Neural crest cell (in vitro differentiated cells): ENCODE measurements at places on chromosomes 2 and 18. TPM values are rescaled to one million over a fixed set of nuclear protein-coding genes. Genes with fewer than 3 reads are reported as not detected.

- DNase-seq, result no peak
- H3K27ac ChIP-seq, result no peak overlapping the region
- no peaks in the 10 kb centered on the region for H3K27me3 ChIP-seq
- H3K36me3 ChIP-seq, result no peaks in the 10 kb centered on the region
- H3K4me1 ChIP-seq, result no peaks in the 10 kb centered on the region
These were observed 110.8 kb downstream of the TDRD15 start for GRCh38 chr2:21234464-21235120.

DNA sequence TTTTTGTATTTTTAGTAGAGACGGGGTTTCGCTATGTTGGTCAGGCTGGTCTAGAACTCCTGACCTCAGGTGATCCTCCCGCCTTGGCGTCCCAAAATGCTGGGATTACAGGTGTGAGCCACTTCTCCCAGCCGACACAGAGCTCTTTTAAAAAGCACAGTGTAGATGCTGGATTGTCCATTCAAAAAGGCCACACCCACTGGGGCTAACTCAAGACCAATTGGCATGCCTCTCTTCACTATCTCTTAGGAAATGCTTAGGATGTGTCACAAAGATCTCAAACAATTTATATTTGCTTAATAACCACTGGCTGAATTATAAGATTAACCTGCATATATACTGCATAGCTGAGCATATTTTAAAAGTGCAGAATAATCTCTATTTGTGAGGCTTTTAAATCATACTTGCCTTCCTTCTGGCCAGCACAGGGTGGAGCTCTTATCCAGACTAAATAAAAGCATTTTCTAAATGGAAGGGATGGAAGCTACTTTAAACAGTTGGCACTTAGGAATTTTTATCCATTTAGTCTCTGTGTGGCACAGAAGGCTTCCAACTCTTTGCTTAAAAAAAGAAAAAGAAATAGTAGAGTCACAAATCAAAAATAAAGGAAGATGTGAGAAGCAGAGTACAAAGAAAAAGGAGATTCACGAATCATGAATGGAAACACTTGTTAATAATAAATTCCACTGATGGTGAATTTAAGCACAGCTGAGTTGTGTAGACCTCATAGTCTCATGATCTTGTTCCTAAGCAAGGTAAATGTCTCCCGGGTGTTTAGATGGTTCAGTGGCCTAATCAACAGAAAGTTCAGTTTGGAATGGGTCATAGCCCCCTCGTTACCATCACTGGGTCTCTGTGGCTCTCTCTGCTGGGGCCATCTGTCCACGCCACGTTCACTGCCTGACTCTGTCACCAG is 22.4 kb downstream of the CRYGD start:
- H3K36me3 ChIP-seq, result no peaks in the 10 kb centered on the region
- H3K27ac ChIP-seq, result no peak overlapping the region
- H3K27me3 ChIP-seq, result no peaks in the 10 kb centered on the region

DNA sequence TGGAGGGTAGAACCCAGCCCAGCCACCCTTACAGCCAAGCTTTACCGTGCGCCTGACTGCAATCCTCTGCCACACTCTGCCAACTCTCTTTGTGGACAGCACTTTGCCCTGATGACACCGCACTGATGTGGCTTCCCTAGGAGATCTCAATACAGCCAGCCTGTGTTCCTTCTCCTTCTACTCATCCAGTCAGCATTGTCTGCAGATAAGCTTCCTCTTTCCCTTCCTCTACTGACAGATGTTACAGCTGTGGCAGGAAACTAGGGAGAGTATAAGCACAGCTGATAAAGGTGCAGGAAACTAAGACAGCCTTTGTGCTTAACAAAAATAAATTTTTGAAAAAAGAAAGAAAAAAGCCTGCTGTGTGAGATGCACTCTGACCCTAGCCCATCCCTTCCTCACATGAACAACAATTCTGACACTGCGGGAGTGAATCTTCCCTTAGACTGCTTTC is 25.0 kb downstream of the CEP68 start:
- no peaks in the 10 kb centered on the region for H3K27me3 ChIP-seq
- H3K36me3 ChIP-seq, result peaks cover 21% of the 10 kb centered on the region
- no peak overlapping the region for H3K4me3 ChIP-seq
- H3K4me1 ChIP-seq, result no peaks in the 10 kb centered on the region
- DNase-seq, result no peak

Gene BMP10
- total RNA-seq, result not detected in 2 replicates

DNA sequence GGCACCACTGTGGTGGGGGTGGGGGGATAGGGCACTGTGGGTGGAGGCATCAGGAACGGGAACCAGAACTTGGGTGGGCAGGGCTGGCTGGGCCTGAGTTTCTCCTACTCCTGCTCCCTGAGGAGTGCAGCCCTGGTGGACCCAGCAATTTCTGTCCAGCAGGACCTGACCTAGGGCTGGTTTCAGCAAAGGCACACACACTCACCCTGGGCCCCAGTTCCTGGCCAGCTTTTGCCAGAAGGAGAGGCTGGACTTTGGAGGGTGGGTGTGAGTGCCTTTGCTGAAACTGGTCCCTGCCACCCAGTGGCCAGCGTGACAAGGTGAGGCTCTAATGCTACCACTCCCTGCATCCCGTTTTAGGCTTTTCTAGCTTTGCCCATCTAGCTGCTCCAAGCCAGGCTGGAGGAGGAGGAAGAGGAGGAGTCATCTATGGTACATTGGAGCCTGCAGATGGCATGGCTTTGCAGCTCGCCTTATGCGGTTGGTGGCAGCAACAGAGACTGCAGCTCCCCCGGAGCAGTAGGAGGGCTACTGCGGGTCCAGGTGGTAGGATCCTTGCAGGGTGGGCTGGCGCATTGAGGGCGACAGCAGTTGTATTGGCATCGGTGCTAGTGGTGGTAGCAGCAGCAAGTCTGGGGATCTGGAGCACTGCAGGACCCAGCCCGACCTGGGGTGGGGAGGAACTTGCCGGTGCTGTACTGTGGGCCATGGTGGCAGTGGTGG is 40.4 kb upstream of the IMP4 start:
- H3K4me1 ChIP-seq, result no peaks in the 10 kb centered on the region
- no peak overlapping the region for H3K27ac ChIP-seq
- no peaks in the 10 kb centered on the region for H3K36me3 ChIP-seq
